ENCODE measurements at places on chromosomes 16 and 17. TPM values are rescaled to one million over a fixed set of nuclear protein-coding genes. Genes with fewer than 3 reads are reported as not detected.

MAP3K14 gene
- 58.3 TPM for total RNA-seq

TP53TG3F gene
- total RNA-seq: not detected

PHB1 gene
- 197 TPM for total RNA-seq

TBC1D28 gene
- total RNA-seq: not detected

KCNAB3 gene
- 13.8 TPM for total RNA-seq

OR3A3 gene
- not detected for total RNA-seq

GAS2L2 gene
- total RNA-seq: not detected

RMI2 gene
- total RNA-seq: 38.0 TPM

HOXB7 gene
- total RNA-seq: 28.2 TPM

CSH1 gene
- total RNA-seq: not detected

ST6GALNAC2 gene
- 18.7 TPM for total RNA-seq

RPL13 gene
- 3,124 TPM for total RNA-seq

OR1D5 gene
- total RNA-seq: not detected

CDRT15L2 gene
- not detected for total RNA-seq

OR1F1 gene
- 1.4 TPM for total RNA-seq

LGALS9B gene
- 9.8 TPM for total RNA-seq

MMP28 gene
- 6.4 TPM for total RNA-seq

ALOX15 gene
- total RNA-seq: 1.8 TPM

KCNH6 gene
- total RNA-seq: not detected

TSR3 gene
- 69.5 TPM for total RNA-seq

CD19 gene
- not detected for total RNA-seq

Data from PC-9 (cell line).